ENCODE measurements at places on chromosomes 7 and 10.

GRCh38 chr7:135328526-135328925 is 94.9 kb downstream of the STRA8 start:
- DNase-seq = no peak

- DNase-seq = no peak
Measured at GRCh38 chr7:26784118-26784517, 80.3 kb downstream of the SKAP2 start.

DNA sequence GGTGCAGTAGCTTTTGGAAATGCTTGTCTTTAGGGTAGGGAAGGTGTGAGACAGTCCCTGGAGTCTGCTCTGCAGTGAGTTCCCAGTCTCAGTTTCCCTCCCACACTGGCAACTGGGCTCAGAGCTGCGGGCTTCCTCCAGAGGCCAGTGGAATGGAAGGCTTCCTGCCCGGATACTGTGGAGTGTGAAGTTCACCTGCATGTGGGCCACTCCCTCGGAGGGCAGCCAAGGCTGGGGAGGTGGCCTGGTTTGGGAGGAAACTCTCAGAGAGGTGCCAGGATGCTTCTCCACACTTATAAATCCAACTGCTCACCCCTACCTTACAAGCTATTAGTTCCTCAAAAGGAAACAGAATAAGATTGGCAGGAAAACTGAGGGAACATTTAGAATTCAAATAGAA is 18.1 kb upstream of the UBE2H start:
- no peak for DNase-seq

DNA sequence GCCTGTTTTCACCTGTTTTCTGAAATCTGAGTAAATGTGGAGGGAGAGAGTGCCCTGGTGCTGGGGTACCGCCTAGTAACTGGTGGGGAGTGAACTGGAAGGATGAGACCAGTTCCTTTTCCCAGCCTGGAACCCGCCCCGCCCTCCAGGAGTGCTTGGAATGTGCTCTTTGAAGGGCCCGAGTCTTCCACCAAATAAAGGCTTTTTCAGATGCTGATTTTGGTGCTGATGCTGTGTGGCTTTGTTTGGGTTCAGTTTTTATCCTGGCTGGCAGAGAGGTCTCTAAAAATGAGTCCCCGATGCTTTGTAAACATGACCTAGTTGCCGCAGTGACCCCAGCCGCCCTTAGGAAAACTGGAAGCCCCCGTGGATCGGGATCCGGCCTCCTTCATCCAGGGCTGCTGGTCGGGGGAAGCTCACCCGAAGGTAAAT is 25.9 kb downstream of the FOXK1 start:
- DNase-seq = no peak

DNA sequence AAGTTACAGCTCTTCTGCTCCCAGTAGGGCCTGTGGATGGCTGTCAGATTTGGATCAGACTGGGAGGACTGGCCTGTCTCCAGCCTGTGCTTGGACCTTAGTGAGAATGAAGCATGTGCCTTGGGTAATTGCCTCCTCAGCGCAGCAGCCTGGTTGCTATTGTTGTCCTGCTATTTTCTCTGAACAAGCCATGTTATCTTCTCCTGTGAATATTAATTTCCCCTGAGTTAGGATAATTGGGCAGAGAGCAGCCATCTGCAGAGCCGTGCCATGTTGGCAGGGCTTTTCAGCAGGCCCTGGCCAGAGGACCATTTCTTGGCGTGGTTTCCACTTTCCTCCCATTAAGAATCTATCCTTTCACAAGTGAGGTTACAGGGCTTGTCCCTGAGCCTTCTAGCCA is 497.3 kb downstream of the SORCS3 start:
- no peak for DNase-seq

DNA sequence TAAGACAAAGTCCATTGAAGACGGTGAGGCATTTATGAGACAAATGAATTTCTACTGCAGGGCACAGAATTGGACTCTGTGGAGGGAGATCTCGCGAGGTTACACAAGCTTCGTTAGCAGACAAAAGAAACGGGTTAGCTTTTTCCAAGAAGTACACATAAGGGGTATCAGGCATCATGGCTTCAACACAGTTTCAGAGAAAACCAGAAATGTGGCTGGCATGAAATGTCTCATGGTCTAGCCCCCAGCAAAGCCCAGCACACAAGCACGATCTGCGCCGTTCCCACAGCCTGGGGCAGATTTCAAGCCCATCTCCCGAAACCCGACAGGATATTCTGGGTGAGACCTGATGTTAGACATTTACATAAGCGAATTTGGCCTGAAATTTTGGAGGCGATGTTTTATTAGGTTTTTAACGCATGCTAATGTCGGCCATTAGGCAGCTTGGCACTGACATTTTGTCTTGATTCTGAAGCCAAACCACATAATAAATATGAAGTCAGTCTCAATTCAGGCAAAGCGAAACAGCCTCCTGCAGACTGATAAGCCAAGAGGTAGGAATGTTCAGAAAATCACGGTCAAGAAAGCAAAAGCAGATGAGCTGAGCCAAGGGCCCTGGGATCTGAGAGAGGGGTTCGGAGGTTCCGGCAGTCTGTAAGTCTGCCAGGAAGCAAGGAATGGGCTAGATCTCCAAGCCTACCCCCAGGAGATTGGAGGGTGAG is 240.5 kb downstream of the PRPF18 start:
- no peak for DNase-seq

All from GOT3 (cell line).